NCI-H526 treated with DMSO at 0.1 percent for 48 hours (cell line): ENCODE measurements at places on chromosomes 1 and 21.
A peak's percentile ranks its signal among the peaks of the same experiment; 100 is the strongest.

DNA sequence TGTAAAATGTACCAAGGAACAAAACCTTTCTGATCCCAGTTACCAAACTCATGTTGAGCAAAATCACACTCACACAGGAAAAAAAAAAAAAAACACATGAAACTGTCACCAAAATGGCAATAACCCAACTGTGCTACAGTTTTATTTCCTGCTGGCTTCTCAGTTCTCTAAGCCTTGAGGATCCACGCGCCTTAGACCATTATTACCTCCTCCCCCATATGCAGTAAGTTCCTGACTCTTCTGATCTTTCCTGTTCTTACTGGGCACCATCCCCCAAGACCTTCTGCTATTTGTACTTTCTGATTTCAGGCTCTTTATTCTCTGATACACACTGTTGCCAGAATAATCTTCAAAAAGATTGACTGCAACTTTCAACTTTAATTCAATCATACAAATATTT lies 79.6 kb downstream of the SLC45A1 start:
- DNase-seq: no peak

DNA sequence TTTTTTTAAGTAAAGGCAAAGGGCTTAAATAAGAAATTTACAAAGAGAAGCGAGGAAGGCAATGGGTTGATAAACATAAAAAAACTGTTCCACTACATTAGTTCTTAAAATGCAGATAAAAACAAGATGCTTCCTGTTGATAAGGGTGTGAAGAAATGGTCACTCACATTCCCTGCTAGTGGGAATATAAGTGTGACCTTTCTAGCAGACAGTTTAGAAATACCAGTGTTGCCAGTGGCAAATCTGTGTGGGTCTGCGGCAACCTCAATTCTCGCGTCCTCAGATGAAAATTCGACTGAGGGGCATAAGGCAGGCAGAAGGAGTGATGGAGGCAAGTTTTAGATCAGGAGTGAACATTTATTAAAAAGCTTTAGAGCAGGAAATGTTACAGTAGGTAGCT lies 151.1 kb downstream of the NTNG1 start:
- no peak for DNase-seq

- no peak for DNase-seq
Measured at GRCh38 chr1:26259005-26259404, 20.9 kb upstream of the SH3BGRL3 start.

DNA sequence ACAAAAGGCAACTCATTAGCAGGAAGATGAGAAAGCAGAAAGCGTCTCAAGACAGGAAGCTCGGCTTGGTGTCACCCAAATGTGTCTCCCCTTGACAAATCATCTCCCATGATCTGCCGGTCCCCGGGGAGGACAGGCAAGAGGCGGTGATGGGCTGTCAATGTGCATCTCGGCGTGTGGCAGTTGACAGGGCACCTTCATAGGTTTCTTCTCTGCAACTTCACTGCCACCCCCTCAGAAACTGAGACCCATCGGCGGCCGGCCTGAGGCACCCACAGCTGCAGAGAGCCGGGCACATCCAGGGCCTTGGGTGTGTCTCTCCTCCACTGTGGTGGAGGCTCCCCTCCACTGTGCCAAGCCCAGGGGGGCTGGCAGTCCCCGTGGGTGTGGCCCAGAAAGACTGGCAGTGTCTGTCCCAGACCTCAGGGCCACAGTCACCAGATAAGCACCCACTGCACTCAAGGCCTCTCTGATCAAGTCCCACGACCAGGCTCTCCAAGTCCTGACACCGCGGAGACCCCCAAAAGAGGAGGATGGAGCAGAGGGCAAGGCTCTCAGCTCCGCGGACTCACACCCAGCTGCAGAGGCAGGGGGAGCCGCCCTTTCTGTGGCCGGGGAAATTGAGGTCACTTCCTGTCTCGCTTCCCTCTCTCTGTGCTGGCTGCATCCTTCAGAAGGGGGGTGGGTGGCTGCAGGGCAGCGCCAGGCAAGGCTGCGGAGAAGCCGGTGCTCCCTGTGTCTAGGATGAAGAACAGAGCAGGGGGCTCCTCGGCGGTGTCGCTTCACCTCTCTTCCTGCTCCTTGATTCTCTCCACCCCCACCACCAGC lies 39.6 kb upstream of the LBR start:
- DNase-seq: no peak

GRCh38 chr1:2451741-2452140 lies 24.3 kb upstream of the PLCH2 start:
- no peak for DNase-seq

- DNase-seq: no peak
Measured at GRCh38 chr1:151142411-151143056, 3.9 kb downstream of the SEMA6C start.

- no peak for DNase-seq
Measured at GRCh38 chr1:228397966-228398365, 8.7 kb downstream of the TRIM11 start.

DNA sequence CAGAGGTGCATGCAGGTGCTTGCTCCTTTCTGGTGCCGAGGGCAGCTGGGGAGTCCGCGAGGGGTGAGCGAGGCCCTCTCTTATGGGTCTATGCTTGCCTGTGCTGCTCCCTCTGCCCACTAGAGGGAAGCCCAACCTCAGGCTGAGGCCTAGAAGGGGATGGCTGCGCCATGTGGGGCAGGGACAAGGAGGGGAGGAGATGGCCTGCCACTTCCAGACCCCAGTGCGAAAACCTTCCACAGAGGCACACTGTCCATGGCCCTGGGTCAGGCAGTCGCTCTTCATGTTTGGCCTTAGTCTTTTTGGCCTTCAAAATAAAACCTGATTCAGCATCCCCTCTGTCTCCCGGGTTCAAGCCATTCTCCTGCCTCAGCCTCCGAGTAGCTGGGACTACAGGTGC lies 14.0 kb downstream of the RHBG start:
- DNase-seq: peak; percentile 89

DNA sequence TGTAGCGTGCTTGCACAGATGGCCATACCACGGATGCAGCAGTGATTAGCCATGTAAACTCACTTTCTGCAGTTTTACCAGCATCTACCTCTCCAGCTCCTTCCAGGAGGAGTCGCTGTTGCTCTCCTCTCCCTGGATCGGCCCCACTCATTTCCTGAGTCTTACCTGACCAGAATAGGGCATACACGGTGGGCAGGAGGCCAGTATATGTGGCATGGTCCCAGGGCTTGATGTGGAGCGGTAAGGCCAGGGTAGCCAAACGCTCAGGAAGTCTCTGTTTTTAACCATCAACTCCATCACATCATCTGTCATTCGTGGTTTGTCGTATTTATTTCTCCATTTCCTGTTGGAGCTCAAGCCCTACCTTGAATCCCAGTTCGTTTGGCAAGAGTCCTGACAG lies 163.4 kb upstream of the USP24 start:
- DNase-seq: no peak

DNA sequence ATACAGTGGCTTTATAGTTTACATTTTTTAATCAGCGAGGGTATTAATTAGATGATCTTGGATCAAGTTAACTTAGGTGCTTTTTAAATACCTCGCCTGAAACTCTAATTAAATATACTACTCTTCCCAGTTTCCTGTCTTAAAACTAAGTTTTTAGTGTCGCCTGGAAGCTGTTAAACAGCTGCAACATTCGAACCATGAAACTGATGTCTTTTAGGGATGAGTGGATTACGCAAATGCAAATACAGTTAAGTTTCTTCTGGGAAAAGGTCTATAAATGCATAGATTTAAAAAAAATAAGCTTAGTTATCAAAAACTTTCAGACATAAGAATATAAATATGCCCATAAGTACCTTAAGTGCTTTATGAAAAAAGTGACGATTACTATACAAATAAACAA lies 228.3 kb downstream of the PTPRC start:
- no peak for DNase-seq

DNA sequence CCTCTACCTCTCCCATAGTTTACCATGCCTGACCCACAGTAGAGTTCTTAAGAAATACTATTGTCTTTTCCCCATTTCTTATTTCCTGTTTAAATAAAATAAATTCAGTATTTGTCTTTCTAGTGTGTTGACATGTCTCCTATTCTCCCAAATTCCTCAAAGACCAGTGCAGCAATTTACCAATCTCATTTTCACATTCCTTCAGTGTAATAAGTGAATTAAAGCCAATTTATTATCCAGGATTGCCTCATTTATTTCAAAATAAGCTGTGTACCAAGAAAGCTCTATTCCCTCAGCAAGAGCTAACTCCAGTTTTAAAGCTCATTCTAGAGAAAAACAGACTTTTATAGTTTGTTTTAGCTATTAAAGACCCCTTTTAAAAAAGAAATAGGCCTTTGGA lies 49.9 kb downstream of the DISC1 start:
- no peak for DNase-seq

GRCh38 chr1:207417076-207417475 lies 37.1 kb upstream of the CR2 start:
- no peak for DNase-seq

DNA sequence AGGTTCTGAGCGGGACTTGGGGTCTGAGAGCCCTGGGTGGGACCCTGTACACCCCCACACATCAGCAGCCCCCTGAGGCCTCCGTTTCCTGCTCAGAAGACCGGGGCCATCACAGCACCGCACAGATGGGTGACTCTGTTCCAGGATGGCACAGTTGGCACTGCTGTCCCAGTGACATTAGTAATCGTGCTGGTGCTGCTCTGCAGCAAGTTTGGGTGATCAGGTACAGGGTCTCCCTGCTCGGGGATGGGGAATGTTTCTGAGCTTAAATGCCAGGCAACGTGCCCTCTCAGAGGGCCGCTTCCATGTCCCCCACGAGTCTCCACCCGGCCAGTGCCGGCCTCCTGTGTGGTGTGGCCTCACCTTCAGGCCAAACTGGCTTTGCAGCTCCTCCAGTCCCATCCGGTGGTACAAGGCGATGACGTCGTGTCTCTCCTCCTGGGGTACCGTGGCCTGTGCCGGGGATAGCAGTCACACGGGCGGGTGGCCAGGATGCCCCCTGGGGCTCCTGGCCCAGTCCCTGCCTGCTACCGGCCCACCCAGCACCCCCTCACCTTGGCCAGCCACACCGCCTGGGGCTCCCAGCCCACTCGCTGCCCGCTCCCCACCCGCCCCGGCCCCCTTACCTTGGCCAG lies 17.1 kb downstream of the PRXL2B start:
- DNase-seq: no peak

- no peak for DNase-seq
Measured at GRCh38 chr1:207346513-207346912, 25.0 kb downstream of the CD55 start.

GRCh38 chr1:9852410-9853248 lies 28.9 kb upstream of the CLSTN1 start:
- DNase-seq: no peak

- no peak for DNase-seq
Measured at GRCh38 chr1:37824001-37824400, 16.0 kb upstream of the YRDC start.

GRCh38 chr1:196034080-196034706 lies 574.0 kb downstream of the KCNT2 start:
- DNase-seq: no peak

DNA sequence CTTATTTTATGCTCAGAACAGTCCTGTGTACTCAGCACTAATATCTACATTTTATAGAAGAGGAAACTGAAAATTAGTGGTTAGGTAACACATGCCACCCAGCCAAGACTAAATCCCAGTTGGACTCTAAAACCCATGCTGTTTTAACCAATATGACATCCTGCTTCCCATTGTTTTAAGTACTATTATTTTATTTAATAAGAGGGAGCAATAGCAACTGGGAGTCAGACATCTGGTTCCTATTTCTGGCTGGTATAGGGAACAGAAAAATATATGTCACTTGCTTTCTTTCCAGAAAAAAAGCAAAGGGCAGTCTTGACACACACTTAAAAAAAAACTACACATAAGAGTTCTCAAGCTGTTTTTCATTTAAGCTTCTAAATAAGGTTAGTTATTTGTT lies 11.9 kb downstream of the KLHL12 start:
- no peak for DNase-seq

GRCh38 chr1:151981178-151981525 lies 12.5 kb downstream of the S100A10 start:
- DNase-seq: no peak
